ENCODE measurements at places on chromosomes 13 and 19.

DNA sequence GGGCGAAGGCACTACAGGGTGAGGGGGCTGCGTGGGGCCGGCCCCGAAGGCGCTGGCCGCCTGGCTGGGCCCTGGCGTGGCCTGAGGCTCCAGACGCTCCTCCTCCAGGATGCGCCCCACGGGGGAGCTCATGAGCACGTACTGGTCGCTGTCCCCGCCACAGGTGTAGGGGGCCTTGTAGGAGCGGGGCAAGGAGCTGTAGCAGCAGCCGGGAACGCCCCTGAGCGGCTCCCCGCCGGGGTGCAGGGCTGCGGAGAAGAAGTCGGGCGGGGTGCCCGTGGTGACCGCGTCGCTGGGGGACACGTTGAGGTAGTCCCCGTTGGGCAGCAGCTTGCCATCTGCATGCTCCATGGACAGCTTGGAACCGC, 3.0 kb downstream of the IRS2 start:
- no peak for DNase-seq

- peak; percentile 89 for DNase-seq
Observed at GRCh38 chr13:40187324-40187795, 479.1 kb downstream of the FOXO1 start.

DNA sequence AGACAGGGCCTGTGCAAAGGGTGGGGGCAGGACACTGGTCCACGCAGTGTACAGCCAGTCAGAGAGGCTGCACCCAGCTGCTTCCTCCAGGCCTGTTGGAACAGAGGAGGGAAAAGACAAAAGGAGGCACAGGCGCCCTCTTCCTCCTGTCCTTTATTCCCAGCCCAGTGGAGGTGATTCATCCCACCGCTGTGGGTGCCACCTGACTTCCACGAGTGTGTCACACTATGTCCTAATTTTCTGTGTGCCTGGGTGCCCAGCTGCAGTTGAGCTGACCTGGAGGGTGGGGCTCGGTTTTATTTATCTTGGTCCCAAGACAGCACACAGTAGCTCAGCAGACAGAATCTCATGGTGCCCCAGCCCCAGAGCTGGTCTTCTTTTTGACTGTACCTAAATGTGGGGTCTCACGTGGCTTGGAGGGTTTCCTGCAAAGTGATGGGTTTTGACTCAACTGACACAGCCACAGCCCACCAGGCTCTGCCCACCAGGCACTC, 9.0 kb downstream of the EPS15L1 start:
- DNase-seq = no peak

DNA sequence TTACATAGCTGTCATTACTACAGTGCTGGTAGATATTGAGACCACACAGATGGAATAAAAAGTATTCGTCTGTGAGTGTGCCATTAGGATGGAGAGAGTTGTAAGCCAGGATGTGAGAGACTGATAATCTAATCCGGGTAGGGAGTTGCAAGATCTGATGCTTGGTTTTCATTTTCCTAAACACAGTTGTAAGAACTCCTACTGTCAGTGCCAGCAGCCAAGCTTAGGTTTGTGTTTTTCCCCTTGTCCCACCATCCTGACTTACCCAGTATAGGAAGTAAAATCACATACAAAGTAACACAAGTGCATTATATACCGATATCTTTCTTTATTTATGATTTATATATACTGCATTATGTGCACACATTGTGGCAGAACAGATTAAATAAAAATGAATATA, 726.4 kb upstream of the PCDH20 start:
- DNase-seq = no peak

GRCh38 chr13:33174491-33174890, 111.1 kb downstream of the STARD13 start:
- DNase-seq = no peak

DNA sequence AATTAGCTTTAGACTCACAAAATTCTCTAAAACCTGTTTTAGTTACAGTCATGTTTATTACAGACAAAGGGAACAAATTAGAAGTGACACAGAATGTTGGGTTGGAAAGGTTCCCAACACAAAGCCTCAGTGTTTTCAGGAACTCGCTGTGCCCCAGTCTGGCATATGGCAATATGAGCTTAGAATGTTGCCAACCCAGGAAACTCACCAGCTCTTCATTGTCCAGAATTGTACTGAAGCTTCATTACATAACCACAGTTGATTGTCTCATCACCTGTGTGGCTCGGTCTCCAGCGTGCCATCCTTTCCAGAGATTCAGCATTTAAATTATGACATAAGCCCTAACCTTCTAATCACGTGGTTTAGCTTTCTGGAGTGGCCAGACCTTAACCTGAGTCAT, 19.1 kb downstream of the ZNF264 start:
- no peak for DNase-seq

DNA sequence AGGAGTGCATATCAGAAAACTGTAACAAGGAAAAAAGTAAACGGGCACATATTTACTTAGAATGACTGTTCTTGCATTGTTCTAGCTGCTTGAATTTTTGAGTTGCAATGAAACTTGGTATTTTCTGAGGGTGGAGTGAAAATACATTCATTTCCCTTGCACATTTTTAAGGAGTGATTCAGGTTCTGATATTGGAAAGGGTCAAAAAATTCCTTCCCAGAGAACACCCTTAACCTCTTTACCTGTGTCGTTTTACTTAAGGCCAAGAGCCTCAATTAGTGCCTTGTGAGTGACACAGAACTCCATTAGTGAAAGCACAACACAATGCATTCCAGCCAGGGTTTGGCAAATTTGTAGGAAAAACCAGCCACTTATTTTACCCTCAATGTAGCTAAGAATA, 2.3 kb downstream of the ITGBL1 start:
- DNase-seq = no peak

DNA sequence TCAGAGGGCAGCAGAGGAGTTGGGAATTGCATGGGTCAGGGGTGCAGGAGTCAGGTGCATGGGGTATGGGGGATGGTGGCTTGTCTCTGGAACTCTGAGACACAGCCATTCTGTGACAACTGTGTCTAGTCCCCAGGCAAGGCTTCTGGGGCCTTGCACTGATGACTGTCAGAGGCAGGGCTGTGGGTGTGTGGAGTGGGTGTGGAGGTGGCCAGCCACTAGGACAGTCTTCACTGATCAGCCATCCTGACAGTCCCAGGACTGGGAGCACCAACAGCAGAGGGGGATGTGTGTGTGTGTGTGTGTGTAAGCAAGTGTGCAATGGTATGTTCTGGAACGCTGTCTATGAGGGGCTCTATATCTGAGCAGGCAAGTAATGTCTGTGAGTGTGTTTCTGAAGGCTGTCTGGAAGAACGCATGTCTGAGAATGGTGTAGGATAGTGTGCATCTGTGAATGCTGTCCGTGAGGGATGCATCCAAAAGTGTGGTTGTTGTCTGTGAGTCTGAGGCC, 5.4 kb downstream of the NUMBL start:
- DNase-seq = no peak

DNA sequence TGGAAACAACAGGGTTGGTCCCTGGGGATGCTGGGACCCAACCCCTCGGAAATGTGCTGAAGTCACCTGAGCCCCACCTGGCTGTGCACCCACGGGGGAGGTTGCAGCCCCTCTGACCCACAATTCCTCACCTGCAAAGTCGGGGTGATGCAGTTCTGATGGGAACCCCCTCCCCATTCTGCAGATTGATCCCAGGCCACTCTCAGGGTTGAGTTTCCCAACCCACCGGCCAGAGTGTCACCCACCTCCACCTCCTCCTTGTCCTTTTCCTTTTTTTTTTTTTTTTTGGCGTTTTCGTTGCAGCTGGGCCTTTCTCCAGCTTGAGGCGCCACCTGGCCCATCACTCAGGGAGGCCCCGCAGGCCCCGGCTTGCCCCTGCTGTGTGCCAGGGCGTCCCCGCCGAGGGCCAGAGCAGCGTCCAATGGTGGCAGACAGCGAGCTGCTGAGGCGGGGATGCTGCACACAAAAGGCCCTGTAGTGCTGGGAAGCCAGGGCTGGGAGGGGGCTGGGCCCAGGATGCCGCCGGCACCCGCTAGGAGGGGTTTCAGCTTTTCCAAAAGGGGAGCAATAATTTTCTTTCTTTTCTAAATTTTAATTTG, 4.6 kb downstream of the PIK3R2 start:
- DNase-seq = no peak

DNA sequence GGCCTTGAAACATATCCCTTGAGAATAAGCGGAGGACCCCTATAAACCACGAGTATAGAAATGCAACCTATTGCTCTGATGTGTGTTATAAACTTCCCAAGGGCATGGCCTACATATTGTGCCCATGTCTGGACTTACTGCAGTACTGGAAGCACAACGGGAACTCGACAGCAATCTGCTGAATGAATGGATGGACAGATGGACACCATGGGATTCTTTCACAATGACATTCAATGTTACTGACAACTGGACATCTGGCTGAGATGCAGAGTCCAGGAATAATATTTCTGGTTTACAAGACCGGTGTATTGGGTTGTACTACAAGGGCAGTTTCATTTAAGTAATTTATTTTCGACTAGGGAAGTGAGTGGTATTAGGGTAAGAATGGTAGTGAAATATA, 123.7 kb downstream of the MIPEP start:
- no peak for DNase-seq

Measured in CD4-positive, alpha-beta memory T cell (primary cell).